Activated CD8-positive, alpha-beta T cell treated with anti-CD3 and anti-CD28 coated beads, Interleukin-2, amount 10 ng/mL, durations not matched to agents 7 days and 5 days (primary cell): ENCODE measurements at places on chromosomes 1 and 21. TPM values are rescaled to one million over a fixed set of nuclear protein-coding genes. Genes with fewer than 3 reads are reported as not detected.

- no peak for DNase-seq
Observed at GRCh38 chr1:30527511-30528140, 195.8 kb downstream of the MATN1 start.

GRCh38 chr1:41005876-41006275 lies 15.6 kb downstream of the SLFNL1 start:
- no peak for DNase-seq

GRCh38 chr1:33349081-33349759 lies 28.3 kb upstream of the A3GALT2 start:
- peak; percentile 54 for DNase-seq

DNA sequence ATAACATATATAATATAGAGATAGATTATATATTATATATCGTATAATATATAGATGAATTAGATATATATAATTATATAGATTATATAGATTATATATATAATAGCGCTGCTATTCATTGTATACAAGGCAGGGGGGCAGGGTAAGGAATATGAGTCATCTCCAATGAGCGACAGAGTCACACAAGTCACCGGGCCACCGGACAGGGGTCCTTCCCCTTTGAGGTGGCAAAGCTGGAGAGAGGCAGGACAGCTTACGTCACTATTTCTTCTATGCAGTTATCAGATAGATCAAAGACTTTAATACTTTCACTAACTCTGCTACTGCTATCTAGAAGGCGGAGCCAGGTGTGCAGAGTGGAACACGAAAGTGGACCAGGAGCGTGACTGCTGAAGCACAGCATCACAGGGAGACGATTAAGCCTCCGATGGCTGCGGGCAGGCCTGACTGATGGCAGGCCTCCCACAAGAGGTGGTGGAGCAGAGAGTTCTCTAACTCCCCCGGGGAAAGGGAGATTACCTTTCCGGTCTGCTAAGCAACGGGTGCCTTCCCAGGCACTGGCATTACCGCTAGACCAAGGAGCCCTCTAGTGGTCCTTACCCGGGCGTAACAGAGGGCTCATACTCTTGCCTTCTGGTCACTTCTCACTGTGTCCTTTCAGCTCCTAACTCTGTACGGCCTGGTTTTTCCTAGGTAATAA lies 2154.7 kb downstream of the MRPL39 start:
- peak; percentile 26 for DNase-seq

Gene AMPD1
- not detected for total RNA-seq

GRCh38 chr1:237911911-237912310 lies 21.2 kb upstream of the ZP4 start:
- no peak for DNase-seq

DNA sequence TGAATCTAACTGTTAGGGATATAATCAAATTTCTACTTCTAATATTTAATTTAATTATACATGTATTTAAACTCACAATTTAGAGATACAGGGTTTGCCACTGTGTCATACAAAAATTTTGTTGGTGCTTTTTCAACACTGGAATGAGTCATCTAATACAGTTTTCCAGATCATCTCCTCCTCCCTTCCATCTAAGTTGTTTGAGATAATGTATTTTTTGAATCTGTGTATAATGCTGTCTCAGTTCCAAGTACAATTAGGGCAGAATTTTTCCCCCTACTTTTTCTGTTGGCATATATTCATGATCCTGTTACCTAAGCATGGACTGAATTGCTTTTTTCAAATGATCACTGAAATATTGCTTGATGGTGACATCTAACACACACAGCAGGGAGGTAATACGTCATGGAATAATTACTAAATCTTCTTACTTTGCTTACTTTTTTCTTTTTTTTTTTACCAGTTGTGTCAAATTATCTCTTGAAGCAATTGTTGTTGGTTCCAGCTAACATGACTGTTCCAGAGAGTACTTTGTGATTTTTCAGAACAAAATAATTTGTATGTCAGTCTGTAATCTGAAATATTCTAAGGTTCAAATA lies 146.0 kb downstream of the MAGI3 start:
- no peak for DNase-seq

DNA sequence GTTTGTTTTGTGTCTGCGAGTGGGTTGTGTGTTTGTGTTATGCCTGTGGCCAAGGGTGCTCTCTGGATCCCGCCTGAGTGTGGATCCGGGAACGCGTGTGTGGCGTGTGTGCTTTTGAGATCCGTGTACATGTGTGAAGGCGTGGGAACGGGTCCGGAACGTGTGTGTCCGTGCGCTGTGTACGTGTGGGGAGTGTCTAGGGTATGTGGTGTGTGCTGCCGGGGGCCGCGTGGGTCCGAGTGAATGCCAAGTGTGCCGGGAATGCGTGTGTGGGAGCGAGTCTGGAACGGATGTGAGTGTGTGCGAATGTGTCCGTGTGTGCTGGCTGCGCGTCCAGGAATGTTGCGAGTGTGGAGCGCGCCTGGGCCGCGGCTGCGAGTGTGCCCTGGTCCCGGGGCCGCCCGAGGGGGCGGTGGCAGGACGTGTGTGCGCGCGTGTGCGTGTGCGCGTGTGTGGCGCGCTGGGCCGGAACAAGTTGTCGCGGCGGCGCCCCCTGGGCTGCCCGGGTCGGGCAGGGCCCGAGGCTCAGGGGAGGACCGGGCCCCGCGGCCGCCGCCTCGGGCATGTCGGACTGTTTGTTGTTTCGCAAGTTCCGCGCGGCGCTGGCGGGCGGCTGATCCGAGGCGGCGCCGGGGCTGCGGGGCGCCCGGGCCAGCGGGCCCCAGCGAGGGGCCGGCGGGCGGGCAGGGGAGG lies 953 bp downstream of the PTPRU start:
- no peak for DNase-seq

Gene RAB42
- not detected for total RNA-seq

DNA sequence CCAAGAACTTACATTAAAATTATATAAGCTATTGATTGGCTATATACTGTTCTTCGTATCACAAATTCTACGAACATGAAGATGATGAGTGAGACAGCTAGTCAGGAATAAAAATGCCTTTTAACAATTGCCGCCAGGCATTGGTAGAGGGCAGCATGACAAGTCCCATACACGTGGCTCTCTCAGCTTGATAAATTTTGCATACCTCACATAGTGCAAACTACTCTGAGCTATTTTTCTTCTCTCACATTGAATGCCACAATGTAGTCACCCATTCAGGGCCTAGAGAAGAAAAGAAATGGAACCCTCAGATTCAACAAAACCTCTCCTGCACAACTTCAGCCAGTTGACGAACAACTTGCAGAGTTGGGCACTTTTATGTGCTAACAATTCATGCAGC lies 27.0 kb upstream of the FMO2 start:
- no peak for DNase-seq

Gene NBPF6
- total RNA-seq, result not detected

- DNase-seq, result no peak
Observed at GRCh38 chr1:156014829-156015228, 5.9 kb downstream of the SSR2 start.

DNA sequence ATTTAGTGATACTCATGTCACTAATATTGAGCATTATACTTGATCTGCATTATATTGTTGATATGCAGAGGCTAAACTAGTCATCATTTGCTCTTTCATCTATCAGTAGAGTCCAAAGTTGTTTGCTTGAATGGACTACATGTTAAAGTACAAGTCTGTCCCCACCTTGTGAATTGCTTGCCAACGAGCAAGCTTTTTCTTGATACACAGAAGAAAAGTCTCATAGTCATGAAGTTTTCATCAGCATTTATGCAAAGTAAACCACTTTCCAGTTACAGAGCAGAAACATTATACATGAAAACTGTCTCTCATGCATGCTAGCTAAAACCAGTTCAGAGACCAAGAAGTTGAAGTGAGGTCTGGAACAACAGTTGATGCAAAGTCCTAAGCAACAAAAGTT lies 13.0 kb downstream of the SFPQ start:
- DNase-seq, result no peak

Gene GLIS1
- not detected for total RNA-seq

GRCh38 chr21:38377165-38378088 lies 120.6 kb downstream of the KCNJ15 start:
- no peak for DNase-seq

Gene C2CD4D
- total RNA-seq, result 0.26 TPM

DNA sequence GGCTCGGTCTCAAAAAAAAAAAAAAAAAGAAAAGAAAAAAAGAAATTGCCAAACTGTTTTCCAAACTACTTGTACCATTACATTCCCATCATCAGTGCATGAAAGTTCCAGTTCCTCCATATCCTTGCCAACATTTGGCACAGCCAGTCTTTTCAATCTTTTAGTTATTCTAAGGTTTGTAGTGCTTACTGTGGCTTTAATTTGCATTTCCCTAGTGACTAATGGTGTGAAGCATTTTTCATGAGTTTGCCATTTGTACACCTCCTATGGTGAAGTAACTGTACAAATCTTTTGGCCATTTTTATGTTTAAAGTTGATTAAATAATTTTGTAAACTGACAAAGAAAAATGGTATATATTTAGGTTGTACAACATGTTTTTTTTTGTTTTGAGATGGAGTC lies 70.7 kb downstream of the DEGS1 start:
- no peak for DNase-seq

DNA sequence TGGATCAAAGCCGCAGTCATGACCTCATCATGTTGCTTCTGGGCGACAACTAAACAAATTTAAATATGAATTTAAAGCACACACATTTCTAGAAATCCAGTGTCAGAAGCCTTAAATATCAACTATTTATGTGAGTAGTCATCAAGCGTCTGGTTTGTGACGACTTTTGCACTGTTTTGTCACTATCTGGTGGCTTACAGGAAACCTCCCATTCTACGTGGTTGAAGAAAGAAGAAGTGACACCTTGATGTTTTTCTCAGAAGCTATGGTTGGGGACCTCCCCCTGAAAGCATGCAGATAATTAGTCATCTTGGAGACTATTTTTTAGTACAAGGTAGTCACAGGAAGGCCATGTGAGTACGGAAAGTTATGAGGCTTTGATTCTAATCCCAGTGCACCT lies 58.5 kb downstream of the TENT5C start:
- DNase-seq, result peak; percentile 86

Gene SLC16A4
- 0.23 TPM for total RNA-seq

Gene CADM3
- total RNA-seq, result not detected

DNA sequence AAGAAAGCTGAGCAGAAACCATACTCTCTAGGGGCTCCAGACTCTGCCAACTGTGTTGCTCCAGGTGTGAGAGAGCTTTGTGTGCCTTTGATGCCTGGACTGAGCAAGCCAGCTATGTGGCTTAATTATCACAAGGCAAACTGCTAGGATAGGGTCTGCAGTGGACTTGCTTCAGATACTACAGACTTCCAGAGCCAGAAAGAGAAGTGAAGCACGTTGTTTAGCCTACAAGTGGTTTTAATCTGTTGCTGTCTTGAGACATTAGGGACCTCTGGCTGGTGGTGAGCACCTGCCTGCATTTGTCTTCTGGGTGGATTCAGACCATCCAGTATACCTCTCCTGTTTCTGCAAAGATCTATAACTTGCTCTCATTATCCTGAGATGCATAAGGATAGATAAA lies 353.4 kb upstream of the PLXNA2 start:
- DNase-seq, result no peak

- DNase-seq, result no peak
Observed at GRCh38 chr1:115949156-115949555, 27.2 kb upstream of the SLC22A15 start.

DNA sequence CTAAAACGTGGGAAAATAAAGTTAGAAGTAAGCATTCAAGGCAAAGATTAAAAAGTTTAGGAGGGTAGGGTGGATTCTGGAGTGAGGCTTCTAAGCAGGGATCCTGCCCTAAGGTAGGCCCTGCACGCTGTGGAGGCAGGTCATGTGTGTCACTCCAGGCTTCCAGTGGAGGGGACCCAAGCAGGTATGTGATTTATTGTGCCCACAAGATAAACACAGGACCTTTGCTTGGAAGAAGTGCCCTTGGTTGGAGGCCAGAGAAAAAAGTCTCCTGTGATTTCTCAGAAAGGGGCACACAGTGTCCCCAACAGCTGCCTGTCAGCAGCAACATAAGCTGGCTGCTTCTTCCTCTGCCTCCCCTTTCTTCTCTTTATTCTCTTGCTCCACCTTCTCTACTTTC lies 110.8 kb downstream of the FOXD2 start:
- no peak for DNase-seq

GRCh38 chr1:202200669-202201068 lies 7.1 kb downstream of the LGR6 start:
- no peak for DNase-seq

- no peak for DNase-seq
Observed at GRCh38 chr1:240086726-240087125, 5.0 kb upstream of the FMN2 start.

GRCh38 chr1:179938752-179939151 lies 15.9 kb upstream of the CEP350 start:
- no peak for DNase-seq

Gene KCNE1
- total RNA-seq, result 0.26 TPM

DNA sequence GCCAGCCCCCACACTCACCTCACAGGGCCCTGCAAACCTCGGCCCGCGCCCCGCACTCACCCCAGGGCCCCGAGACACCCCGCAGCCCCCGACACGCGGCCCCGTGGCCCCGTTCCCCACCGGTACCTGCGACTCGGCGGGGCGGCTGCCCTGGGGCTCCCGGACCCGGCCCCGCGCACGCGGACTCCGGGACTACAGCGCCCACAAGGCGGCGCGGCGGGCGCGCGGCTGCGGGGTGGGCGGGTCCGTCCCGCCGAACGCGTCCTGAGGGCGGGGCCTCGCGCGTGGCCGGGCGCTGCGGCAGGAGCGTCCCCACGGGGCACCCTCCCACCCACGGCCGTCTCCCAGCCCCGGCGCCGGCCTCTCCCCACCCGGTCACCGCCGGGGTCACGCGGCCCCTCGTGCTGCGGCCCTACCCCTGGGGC lies at the start of gene SLC19A1:
Gene SLC19A1 (minus strand): TSS at position 199 of the 425 bp plus-strand sequence. CDS start 4,481 bp downstream, outside the sequence.
- peak; percentile 76 for DNase-seq

DNA sequence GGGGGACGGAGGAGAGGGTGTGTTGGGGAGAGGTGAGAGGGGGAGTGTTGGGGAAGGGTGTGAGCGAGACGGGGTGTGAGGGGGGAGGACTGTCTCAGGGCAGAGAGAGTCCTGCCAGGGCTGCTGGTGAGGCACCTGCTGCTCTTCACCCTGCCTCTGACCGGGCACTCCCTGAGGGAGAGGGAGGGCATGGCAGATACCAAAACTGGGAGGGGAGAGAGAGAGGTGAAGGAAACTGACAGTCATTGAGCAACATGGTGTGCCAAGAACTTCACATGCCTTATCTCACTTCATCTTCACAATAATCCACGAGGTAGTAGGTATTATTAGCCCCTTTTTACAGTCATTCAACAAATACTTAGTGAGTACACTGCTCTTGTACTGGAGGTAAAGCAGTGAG lies 61.3 kb upstream of the ARTN start:
- no peak for DNase-seq

- DNase-seq, result no peak
Observed at GRCh38 chr21:33022828-33023573, 2.7 kb upstream of the OLIG2 start.

GRCh38 chr1:32335535-32335789 lies 571 bp downstream of the MARCKSL1 start:
- no peak for DNase-seq

DNA sequence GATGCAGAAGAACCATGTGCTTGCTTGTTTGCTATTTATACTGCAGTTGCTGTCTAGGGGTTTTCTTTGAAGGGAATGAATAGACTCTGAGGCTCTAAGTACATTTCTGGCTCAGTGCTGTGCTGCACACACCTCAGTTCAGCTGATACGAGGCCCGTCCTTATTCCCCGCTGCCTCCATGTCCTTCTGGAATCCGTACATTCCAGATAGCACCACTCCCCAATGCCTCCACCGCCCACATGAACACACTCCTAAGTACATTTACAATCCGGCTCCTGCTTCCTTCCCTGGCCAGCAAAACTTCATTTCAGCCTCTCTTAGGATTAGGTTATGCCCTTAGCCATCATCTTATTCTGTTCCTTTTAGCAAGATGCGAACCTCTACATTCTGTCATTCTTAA lies 57.1 kb downstream of the KCNC4 start:
- no peak for DNase-seq

GRCh38 chr1:4165686-4166300 lies 265.7 kb upstream of the C1orf174 start:
- no peak for DNase-seq

Gene GABPA
- total RNA-seq, result 26.9 TPM
